ENCODE measurements at places on chromosomes 12 and 14.

DNA sequence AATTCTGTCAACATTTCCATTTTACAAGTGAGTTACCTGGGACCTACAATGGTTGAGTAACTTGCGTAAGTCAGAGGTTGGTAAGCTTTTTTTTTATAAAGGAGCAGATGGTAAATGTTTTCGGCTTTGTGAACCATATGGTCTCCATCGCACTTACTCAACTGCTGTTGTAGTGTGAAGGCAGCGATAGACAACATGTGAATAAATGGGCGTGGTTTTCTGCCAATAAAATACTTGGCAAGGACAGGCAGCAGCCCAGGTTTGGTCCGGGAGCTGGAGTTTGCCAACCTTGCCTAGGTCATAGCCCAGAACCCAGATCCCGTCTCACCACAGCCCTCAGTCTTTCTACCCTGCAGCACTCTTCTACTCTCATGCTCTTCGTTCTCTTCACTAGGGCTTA, 6.3 kb downstream of the DDX55 start:
- DNase-seq = no peak

DNA sequence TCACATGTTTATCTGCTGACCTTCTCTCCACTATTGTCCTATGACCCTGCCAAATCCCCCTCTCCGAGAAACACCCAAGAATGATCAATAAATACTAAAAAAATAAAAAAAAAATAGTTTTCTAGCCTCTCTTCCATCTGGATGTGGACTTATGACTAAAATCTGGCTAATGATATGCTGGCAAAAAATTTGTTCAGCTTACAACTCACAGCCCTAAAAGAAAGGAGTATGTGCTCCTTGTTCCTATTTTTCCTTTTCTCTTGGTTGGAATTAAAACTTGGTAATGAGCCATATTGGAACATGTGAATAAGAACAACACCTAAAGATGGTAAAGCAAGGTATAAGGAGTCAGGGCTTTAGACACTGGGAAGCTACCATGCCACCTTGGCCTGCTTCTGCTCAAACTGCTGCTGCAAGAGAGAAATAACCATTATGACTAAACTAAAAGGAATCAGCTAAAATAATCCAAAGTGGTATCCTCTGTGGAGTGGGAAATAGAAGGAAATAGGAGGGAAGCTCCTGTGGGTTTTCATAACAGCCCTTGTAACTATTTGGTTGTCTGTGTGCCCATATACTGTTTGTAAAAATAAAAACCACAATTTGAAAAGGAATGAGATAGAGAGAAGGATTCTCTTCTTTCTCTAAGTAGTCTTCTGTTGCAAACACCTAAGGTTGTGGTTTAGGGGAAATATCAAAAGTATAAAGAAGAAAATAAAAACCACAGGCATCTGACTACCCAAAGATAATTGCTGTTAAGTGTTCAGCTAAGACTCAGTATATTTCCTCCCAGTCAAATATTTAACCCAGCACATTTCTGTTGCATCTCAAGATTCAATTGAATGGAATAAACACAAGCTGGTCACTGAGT, 53.8 kb downstream of the SDR9C7 start:
- DNase-seq = no peak

DNA sequence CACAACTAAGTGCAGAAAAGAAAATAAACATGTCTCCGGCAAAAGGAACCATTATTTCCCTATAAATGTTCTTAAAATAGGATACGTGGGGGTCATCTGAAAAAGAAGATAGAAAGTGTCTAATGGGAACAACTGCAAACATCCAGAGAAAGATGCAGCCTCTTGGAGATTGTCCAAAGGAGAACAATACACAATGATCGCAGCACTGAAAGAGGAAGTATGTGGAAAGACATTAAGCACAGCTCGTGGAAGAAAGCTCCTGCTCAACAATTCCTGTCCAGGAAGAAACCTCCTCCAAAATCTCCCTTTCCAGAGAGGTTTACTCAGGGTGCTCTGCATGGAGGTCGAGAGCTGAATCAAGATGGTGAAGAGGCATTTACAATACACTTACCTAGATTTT, 2.5 kb upstream of the LALBA start:
- DNase-seq = no peak

GRCh38 chr12:129231491-129231890, 378.2 kb downstream of the GLT1D1 start:
- no peak for DNase-seq

GRCh38 chr12:18567787-18568186, 170.0 kb downstream of the PLCZ1 start:
- no peak for DNase-seq

- DNase-seq = no peak
These were observed 22.1 kb downstream of the SCARB1 start for GRCh38 chr12:124841558-124841945.

GRCh38 chr14:101628975-101629374, 67.7 kb downstream of the DIO3 start:
- DNase-seq = no peak

GRCh38 chr12:114414031-114414865, 8.3 kb upstream of the TBX5 start:
- no peak for DNase-seq

DNA sequence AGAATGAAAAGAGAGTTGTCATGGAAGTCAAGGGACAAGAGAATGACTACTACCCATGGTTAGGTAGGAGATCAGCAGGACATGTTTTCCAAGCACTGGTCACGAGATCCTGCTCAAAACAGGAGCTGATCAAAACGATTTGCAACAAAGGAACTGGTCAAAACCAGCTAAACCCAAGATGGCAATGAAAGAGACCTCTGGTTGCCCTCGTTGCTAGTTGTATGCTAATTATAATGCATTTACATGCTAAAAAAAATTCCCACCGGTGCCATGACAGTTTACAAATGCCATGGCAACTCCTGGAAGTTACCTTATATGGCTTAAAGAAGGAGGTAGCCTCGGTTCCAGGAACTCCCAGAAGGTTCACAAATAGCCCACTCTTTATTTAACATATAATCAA, 95.0 kb upstream of the OTX2 start:
- DNase-seq = no peak

DNA sequence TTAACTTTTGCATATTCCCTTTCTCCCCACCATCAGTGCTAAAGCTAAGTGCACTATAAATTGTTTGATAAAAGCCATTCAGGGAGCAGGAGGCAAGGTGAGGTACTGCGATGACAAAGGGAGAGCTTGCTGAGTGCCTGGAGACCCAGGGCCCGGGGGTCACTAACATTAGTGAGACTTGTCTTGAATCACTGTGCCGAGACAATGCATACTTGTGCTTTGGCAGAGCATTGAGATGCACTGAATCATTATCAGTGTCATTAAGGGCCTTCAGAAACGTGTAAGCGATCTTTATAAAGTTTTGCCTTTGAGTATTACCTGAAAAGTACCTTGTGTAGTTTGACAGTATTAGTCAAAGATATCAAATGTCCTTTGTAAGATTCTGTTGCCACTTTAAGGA, 447.5 kb downstream of the PCNX1 start:
- DNase-seq = no peak

- no peak for DNase-seq
These were observed 40.2 kb upstream of the APPL2 start for GRCh38 chr12:105275997-105276733.

All from stimulated activated CD4-positive, alpha-beta T cell treated with anti-CD3 and anti-CD28 coated beads, Interleukin-4, amount 100 ng/mL, for 24 hours (primary cell).